ENCODE measurements at places on chromosomes 4 and X. TPM values are rescaled to one million over a fixed set of nuclear protein-coding genes. Genes with fewer than 3 reads are reported as not detected.
A peak's percentile ranks its signal among the peaks of the same experiment; 100 is the strongest.

DNA sequence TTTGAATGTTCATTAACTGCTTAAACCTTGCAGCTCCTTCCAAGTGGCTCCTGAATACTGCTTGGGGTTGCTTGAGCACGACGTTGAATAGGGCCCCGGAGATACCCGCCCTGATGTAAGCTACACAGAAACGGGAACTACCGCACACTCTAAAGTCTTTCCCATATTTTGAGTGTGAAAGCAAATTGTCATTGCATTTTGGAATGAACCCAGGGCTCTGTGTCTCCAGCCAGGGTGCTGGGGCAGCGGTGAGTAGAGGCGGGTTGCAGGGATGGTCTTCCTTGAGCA lies 59.4 kb upstream of the HELT start:
- no peak for DNase-seq

CLTRN gene
- total RNA-seq = not detected

DNA sequence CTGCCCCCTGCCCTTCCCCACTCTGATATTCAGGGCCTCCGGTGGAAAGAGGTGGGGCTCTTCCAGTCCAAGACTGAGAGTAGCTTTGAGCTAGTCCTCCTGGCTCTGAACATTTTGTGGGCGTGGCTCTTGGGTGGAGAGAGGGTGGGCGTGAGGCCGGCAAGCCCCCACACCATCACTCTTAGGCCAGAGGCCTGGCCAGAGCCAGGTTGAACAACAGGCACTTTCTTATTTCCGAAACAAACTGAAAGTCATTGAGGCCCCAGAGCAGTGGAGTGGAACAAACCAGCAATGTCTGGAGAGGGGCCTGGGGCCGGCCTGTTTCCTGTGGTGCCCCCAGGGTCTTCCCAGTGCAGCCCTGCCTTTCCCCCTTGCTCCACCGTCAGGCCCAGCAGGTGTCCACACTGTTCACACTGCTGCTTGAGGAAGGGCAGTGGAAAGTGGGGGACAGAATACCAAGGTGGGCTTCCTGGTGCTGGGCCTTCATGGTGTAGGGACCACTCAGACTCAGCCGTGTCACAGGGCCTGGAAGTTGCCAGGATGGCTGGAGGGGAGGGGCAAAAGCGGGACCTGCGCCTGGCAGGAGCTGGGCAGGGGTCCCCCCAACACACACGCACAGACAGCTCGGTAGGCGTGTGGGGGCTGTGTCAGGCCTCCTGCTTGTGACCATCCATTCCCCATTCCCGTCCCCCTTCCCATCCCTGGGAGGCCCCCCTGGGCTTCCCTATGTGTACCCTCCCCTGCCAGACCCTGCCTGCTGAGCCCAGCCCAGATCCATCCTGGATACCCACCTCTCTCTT lies 2.9 kb downstream of the ADRA2C start:
- DNase-seq = no peak

DNA sequence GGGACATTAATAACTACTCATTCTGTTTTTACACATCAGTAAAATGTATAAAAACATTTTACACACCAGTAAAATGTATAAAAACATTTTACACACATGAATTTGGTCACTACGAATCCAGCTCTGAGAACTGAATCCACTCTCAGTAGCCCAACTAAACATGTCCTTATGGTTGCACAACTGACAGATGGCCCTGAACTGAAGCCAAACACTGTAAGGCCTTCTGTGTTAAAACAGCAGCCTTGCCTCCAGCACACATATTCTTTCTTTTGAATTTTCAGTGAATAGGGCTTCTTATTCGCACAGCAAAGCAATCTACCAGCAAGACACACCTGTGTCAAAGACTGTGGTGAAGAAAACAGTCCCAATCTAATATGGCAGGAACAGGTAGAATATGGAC lies 169.9 kb upstream of the FMR1 start:
- DNase-seq = no peak

DNA sequence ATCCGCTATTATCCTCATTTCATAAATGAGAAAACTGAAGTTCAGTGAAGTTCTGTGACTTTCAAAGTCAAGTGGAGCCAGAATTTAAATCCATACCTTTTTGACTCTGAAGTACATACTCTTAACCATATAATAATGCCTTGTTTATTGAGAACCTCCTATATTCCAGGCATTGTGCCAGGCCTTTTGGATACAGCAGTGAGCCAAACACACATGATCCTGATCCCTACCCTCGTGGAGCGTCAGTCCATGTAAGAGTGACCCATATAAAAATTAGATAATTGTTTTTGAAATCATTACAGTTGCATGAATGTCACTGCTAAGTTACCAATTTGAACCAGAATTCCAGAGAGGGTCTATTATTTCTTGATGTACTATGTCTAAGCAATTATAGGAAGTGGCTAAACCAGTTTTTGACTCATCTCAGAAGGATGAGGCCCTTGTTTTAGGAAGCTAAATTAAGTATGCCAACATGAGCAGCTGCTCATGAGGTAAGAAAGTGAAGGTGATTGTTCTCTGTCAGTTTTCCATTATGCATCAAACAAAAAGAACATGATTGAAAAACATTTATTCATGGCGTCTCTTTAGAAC lies 289.5 kb downstream of the GLUD2 start:
- no peak for DNase-seq

- DNase-seq = no peak
These were observed 94.4 kb upstream of the GUCY1A1 start for GRCh38 chr4:155572106-155572703.

- no peak for DNase-seq
These were observed 2.9 kb upstream of the TMEM164 start for GRCh38 chrX:110000000-110000399.

GRCh38 chrX:24235084-24235710 lies 78.7 kb downstream of the SUPT20HL2 start:
- no peak for DNase-seq

ANK2 gene
- 11.6 TPM for total RNA-seq

SASH3 gene
- 0.03 TPM for total RNA-seq

VCX3A gene
- 0.27 TPM for total RNA-seq

DNA sequence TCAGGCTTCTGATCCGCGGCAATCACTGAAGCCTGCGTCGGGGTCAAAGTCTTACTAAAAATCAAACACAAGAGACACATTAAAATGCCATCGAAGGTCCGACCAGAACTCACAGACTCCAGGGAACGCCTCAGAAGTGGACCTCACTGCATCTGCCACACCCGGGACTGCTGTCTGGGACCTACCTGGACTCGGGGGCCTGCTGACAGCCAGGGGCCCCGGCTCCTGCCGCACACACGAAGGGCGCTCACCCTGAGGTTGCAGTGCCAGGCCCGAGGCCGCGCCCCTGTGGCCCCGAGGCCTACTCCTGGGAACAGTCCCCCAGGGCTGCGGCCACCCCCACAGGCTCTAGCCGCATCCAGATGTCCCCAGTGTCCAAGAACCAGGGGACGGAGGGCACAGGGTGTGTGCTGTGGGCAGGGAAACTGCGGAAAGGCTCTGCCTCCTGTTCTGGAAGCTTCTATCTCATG lies 7.4 kb downstream of the CTBP1 start:
- no peak for DNase-seq

- no peak for DNase-seq
These were observed 27.1 kb upstream of the HOPX start for GRCh38 chr4:56708146-56708545.

- no peak for DNase-seq
These were observed 180.0 kb downstream of the DHRSX start for GRCh38 chrX:2320580-2321327.

- no peak for DNase-seq
These were observed 20.7 kb upstream of the IL13RA1 start for GRCh38 chrX:118706681-118707080.

ZDHHC15 gene
- total RNA-seq = not detected

GRCh38 chrX:20527558-20528011 lies 260.9 kb upstream of the RPS6KA3 start:
- DNase-seq = peak; percentile 22

- peak; percentile 44 for DNase-seq
These were observed 186.5 kb upstream of the RPL34 start for GRCh38 chr4:108433832-108434231.

CXCL11 gene
- not detected for total RNA-seq

PROM1 gene
- total RNA-seq = not detected

DNA sequence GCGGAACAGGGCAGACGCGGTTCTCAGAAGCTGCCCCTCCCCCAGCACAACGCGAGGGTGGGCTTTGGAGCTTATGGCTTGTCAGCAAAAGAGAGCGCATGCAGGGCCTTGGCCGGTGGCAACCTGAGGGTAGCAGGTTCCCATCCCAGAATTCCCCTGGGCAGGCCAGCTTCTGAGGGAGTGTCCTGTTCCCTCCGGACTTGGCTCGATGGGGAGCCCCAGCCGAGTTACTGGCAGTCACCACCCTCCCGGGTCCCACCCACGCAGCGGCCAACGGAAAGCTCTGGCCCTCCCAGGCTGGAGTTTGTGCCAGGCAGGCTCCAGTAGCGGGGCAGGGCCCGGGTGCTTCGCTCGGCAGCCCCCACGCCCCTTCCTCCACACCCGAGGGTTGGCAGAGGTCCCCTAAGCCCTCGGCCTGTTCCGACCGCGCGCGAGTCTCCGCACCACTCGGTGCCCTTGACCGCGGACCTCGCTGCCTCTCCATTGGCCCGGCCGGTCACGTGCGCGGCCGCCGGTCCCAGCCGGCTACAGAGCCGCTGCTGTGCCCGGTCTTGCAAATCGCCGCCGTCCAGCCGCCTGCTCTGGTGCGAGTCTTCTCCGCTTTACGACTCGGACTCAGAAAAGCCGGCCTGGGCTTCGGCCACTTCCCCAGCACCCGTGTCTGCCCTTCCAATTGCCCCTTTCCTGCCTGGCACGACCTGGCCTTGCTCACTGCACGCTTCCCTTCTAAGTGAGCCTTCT lies 20.9 kb upstream of the MTM1 start:
- DNase-seq = no peak

GRCh38 chrX:9339603-9340491 lies 125.0 kb upstream of the TBL1X start:
- no peak for DNase-seq

NOX1 gene
- total RNA-seq = 0.18 TPM

DNA sequence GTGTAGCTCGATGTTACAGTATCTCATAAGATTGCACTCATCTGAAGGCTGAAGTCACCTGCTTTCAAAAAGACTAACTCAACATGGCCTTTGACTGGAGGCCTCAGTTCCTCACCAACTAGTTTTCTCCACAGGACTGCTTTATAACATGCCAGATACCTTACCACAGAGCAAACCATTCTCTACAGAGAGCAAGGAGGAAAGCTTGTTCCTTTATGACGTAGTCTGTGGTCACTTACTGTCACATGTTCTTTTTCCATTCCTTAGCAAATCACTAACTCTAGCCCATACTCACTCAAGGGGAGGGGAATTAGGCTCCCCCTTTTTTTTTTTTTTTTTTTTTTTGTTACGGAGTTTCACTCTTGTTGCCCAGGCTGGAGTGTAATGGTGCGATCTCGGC lies 3.2 kb downstream of the THAP9 start:
- no peak for DNase-seq

- DNase-seq = no peak
These were observed 5.5 kb downstream of the TMEM131L start for GRCh38 chr4:153471698-153472093.

DNA sequence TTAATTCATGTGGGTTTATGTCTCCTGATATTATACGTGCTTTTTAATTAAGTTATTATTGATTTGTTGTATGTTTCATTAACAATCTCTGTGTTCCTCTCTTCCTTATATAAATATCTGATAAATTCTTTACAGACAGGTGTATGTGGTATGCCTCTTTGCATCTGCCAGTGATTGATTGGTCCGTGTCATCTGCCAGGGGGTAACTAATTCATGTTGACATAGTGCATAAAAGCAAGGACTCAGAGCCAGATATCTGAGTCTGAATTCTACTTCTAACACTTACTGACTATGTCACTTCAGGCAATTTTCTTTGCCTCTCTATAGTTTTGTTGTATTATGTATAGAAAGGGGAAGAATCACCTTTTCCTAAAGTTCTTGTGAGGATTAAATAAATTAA lies 5.2 kb upstream of the AMBN start:
- no peak for DNase-seq

DNA sequence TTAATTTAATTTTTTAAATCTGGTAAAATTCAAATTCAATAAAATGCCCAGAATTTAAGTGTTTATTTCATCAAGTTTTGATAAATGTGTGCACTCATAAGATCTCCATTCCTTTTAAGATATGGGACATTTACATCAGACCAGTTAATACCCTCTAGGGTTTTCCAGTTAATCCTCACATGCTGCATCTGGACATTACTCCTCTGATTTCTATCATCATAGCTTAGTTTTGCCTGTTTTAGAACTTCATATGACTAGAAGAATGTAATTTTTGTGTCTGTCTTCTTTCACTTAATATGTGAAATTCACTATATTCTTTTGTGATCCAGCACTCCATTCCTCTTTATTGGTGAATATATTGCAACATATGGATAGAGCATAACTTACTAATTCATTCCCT lies 727.7 kb upstream of the FAM241A start:
- no peak for DNase-seq

GRCh38 chrX:7091923-7092322 lies 55.6 kb upstream of the STS start:
- no peak for DNase-seq

CXXC4 gene
- total RNA-seq = 1.7 TPM

DNA sequence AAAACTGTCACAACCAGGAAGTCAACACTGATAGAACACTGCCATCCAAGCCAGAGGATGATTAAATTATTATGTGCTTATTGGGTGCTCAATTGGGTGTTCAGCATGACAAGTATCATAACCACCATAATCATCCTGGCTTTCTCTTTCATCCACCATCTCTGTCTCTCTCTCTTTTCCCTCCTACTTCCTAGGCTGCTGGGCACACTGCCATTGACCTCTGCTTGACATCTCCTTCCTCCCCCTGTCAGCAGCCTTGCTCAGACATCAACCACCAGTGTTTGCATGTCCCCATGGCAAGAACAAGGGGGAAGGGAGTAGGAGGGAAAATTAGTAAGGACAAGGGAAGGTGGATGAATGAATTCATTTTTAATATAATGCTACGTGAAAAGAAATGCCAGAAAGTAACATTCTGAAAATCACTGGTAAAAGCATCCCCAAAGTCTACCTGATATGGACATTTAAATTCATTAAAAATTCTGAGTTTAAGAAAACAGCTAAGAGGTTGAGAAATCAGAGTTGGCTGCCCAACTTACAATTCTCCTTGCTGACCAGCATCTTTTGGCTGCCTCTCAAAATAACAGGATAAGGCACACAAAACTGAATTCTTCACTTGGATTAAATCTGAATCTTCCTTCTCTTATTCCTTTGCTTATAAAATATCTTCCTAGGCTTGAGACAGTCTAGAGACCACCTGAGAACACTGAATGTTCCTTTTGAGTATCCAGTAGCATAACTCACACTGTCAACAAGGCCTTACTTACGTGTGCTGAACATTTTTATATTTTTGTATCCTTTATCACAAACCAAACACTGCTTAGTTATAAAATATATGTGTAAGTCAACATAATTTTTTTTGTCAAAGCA lies 48.5 kb downstream of the SNCA start:
- DNase-seq = peak; percentile 64

Measured in HT1080 (cell line).